ENCODE measurements at places on chromosomes 6 and 20.

DNA sequence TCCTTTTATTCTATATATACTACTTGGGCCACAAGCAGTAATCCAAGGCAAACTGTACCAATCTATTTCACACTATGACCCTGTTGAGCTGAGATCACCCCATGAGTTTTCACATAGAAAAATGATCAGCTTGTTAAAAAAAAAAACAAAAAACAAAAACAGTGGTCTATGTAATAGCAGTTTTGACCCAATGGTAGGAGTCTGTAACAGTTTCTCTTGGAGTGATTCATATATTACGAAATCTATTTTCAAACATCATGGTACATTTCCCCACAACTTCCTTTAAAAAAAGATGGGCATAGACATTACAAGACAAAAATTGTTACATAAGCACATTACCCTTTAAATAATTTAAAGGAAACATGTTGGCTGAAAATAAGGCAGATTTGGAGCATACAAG is 78.1 kb downstream of the PRSS35 start:
- DNase-seq, result no peak

DNA sequence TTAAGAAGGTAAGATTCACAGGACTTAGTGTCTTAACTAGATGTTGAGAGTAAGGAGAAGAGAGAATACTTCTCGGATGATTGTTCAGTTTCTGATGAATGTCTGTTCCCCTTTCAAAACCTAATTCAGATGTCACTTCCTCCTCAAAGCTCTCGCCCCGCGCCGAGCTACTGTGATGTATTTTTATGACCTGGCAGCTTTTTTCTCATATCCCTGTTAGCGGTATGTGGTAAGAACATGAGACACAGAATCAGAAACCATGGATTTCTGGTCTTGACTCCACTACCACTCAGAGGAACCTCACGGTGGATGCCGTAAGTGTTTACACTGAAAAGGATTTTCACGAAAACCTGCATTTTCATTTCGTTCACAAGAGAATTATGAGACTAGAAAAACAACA is 48.4 kb downstream of the CEP43 start:
- peak; percentile 12 for DNase-seq

DNA sequence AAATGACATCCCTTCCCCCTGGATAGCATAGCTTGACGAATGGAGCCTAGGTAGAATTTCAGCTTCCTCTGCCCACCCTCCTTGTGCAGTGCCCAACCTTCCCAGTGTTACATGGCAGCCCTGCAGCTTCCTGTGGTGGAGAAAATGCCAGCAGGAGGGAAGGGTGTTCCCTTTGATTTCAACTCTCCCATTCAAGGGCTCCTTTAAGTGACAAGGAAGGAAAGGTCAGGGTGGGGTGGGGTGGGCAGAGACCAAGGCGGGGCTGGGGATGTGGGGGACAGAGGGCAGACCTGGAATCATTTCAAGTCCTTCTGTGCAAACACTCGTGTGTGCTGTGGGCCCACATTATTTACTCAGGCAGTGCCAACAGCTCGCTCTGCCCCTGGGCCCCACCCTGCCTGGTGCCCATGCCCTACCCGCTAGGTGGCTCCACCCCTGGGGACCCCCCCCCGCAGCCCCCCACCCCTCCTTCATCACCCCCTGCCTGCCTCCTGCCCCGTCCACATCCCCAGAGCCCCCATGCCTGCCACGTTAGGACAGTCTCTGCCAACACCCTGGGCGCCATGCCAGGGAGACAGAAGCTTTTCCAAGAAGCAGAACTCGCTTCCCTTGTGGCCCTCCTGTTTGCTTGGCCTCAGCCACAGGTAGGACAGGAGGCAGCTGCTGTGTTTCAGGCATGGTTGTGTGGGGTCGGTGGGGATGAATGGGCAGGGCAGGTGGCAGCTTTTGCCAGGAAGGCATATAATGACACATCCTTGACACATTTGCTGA is 9.4 kb downstream of the SPDEF start:
- no peak for DNase-seq

GRCh38 chr20:14470231-14470899 is 133.0 kb upstream of the FLRT3 start:
- no peak for DNase-seq

DNA sequence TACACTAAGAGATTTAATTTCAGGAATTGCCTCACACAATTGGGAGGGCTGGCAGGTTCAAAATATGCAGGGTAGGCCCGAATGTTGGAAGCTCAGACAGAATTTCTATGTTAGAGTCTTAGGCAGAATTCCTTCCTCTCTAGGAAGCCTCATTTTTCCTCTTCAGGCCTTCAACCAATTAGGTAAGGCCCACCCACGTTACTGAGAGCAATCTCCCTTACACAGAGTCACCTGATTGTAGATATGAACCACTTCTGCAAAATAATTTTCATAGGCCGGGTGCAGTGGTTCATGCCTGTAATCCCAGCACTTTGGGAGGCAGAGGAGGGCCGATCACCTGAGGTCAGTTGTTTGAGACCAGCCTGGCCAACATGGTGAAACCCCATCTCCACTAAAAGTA is 50.2 kb upstream of the HIVEP1 start:
- DNase-seq, result no peak

DNA sequence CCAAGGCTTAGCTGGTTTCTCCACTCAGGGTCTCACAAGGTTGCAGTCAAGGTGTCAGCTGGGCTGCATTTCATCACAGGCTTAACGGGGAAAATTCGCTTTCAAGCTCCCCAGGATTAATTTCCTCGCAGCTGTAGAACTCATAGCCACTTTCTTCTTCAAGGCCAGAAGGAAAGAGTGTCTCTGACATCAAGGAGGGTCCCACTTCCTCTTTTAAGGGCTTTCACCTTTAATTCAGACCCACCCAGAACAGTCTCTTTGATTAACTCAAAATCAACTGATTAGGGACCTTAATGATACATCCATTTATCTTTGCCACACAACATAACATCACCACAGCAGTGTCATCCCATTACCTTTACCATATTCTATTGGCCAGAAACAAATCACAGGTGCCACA is 183.3 kb upstream of the ARID1B start:
- DNase-seq, result no peak

DNA sequence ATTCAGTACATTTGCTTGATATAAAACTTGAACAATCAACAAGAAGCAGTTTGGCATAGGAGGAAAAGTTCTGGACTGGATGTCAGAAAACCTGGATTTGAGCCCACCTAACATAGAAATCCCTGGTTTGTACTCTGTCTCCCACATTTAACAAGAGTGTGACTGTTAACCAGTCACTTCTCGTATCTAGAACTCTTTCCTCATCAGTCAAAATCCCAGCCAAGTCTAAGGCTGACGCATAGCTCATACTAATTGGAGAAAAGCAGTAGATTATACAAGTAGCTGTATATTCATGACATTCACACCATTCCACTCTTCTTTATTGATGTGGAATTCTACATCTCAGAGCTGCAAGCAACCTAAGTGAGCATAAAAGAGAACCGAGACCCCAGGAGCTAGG is 222.7 kb downstream of the PHACTR1 start:
- DNase-seq, result no peak

GRCh38 chr20:13809373-13809772 is 24.5 kb downstream of the NDUFAF5 start:
- no peak for DNase-seq

DNA sequence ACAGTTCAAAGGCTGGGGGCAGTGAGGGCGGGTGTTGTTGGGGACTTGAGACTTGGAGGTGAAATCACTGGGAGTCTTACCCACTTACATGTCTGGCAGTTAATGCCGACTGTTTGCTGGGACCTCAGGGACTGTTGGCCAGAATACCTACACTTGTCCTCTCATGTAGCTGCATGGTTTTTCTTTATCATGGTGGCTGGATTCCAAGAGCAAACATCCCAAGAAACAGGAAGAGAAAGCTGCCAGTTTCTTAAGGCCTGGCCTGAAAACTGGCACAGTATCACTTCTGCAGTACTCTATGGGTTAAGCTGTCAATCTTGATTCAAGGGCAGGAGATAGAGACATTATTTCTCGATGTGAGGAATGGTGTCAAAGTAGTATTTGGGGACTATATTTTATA is 19.8 kb upstream of the C6orf62 start:
- no peak for DNase-seq

DNA sequence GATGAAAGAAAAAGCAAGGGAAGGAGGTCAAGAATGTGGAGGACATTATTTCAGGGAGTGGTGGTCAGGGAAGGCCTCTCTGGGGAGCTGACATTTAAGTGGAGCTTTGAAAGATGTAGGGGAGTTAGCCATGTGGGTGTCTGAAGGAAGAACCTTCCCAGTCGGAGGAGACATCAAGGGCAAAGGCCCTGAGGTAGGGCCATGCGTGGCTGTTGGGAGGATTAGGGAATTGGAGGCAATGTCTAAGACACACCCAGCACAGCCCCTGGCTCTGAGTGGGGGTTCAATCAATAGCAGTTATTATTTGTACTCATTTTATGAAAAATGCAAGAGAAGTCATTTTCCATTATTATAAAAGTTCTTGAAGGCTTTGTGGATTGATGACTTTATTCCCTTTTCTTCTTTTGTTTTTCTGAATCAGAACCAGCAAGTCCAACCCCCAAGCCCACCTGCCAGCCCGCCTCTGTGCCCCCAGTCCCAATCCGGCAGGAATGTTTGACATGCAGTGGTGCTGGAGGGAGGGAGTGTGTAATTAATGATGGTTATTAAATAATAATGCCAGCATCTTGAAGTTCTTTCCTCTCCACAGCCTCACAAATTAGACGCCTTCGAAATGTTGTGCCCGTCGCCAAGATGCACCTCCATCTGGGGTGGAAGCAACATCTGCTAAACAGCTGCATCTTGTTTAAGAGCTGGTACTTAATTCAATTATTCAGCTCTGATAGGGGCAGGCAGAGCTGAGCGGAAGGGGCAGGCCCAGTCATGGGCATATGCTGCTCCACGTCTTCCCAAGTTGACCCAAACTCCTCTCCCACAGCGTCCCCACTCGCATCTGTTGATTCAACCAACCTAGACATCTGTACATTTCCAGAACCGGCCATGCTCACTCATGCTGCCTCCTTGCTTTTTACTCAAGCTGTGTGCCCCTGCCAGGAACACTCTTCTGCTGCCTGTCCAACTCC is 81.3 kb upstream of the SIRPA start:
- no peak for DNase-seq

DNA sequence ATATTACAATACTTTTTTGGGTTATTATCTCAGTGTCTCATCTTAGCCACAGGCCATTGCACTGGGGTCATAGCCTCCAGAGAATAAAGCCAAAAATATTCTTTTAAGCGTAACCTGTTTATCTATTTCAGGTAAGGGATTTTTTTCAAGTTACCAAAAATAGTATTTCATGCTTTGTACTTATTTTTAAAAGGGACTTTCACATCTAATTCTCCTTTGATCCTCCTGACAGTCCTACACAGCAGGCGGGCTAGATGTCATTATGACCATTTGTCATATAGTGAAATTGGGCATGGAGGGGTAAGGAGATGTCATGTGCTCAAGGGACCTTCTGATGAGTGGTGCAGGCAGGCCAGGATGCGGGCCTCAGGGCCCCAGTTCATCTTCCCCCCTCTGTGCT is 68.9 kb downstream of the TBC1D7 start:
- no peak for DNase-seq

GRCh38 chr6:21732731-21733130 is 139.2 kb downstream of the SOX4 start:
- no peak for DNase-seq

DNA sequence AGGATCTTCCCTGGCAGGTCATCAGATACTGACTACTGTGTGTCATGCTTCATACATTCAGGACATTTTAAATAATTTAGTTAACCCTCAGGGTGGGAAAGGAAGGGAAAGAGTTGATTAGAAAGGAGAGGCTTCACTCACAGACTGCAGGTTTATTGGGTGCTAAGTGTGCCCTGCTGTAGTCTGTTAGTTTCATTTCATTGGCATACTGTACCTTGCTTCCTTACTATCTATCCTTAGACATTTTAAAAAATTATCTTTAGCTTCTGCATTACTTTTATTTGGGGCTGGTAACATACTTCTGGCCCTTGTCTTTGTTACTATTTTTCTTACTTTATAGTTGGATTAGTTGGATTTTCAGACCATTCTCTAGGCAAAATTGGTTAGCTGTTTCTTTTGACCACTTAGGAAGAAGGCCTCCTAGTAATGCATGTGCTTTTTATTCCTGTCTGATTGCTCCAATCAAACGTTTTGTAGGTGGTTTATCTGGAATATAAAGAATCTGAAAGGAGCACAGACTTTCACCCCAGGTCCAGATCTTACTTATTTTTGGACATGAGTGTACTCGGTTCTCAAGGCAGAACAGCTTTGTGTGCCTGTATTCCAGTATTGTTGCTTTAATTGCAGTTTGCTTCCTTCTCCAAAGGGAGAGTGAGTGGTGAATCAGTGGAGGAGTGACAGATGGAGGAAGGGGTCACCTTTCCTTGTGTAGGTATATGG is 82.7 kb upstream of the PRDM1 start:
- no peak for DNase-seq

DNA sequence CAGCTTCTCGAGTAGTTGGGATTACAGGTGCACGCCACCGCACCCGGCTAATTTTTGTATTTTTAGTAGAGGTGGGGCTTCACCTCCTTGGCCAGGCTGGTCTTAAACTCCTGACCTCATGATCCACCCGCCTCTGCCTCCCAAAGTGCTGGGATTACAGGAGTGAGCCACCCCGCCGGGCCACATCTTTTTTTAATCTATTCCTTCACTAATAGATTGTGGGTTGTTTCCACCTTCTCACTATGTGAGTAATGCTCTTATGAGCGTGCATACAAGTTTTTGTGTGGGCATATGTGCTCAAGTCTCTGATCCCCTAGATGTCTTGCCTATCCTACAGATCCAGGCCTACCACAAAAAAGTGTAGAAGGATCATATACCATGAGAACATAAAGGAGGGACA is 30.7 kb downstream of the CARMIL1 start:
- DNase-seq, result no peak

GRCh38 chr6:168320634-168321033 is 1.1 kb upstream of the DACT2 start:
- DNase-seq, result no peak

DNA sequence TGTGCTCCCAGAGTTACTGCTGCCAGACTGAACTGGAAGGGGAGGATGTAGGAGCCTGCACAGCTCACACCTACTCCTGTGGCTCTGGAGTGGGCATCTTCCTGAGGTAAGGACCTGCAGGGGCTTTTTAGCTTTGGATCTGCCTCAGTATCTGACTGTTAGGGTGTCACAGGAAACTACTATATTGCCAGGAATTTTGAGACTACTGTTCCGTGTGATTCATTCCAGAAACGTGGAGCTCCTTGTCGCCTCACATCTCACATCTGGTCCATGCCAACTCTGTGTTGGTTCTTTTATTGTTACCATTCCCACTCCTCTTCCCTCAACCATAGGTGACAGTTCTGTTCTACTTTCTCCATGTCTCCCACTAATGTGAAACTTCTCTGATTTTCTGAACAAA is 34.1 kb downstream of the PRPH2 start:
- no peak for DNase-seq

GRCh38 chr20:57507477-57507876 is 17.5 kb downstream of the CTCFL start:
- DNase-seq, result no peak

Measured in stimulated activated CD8-positive, alpha-beta memory T cell treated with anti-CD3 and anti-CD28 coated beads, Interleukin-7, amount 100 ng/mL, for 24 hours (primary cell).